ENCODE measurements at places on chromosomes 1 and 21.

DNA sequence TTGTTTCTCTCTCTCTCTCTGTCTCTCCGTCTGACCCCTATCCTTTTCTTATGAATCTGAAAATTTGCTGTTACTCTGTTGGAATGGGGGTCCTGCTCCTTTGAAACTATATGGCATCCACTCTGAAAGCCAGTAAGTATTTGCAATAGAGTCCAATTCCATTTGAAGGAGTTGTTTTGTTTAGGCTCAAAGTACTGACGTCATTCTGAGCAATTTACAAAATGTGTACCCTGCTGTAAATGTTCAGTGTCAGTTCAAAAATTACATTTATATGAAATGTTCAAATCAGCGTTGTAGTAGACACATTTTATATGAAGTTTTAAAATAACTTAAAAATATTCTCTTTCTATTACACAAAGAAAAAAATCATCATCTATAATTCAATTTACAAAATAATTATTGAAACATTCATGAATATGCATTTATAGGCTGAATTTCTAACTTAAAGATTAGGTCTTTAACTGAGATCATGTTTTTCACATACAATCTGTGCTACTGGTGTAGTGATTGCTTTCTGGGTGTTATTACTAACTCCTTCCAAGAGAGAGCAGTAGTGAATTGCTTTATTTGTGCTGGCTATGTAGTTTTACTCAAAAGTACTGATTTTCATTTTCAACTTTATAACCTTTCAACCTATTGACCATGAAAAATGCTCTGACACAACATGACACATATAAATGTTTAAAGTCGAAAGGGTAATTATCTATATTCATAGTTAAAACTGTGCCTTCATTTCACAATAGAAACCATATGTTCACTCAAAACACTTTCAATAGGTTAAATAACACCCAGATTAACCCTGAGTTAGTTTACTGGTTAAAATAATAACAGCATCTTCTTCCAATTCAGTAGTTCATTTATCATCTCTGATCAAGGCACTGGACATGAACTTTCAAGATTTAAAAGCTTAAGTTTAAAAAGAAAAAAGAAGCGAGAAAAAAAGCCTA, 253.1 kb upstream of the ADGRL4 start:
- peak; percentile 12 for DNase-seq

DNA sequence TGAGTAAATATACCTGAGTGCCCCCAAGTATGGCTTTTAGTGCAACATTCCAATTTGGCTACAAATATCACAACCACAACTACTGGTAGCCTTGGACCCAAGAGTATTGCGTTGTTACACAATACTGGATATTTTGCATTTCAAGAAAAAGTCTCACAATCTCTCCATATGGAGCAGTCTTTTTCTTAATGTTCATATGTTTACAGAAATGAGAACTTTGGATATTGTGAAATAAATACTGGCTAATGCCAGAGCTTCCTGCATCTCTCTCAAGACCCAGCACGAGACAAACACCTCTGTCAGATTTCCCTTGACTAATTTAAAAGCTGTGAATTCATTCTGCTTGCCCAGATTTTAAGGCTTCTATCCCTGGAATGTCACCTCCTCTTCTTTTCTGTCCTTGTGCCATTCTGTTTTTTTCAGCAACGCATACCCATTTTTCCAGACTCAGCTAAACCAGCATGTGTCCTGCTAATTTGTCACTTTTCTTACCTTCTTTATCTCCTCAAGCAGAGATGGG, 136.2 kb upstream of the BACE2 start:
- DNase-seq, result no peak

DNA sequence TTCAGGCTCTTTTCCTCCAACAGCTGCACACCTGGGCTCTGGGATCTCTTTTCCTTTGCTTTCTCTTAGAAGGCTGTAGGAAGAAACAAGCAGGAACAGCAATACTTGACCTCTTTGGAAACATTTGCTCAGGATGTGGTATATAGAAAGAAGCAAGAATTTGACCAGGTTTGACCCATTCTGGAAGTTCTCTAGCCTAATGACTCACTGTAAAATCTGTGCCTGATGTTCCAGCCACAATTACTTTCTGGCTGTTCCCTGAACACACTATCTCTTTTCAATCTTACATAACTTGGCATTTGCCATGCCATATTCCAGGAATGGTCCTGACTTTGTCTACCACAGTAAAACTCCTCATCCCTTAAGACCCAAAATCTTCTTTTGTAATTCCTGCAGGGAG, 419.9 kb upstream of the DAB1 start:
- DNase-seq, result no peak

GRCh38 chr1:107389410-107390396, 248.9 kb downstream of the NTNG1 start:
- DNase-seq, result no peak

GRCh38 chr1:109909561-109909960, 1.1 kb upstream of the CSF1 start:
- DNase-seq, result no peak

DNA sequence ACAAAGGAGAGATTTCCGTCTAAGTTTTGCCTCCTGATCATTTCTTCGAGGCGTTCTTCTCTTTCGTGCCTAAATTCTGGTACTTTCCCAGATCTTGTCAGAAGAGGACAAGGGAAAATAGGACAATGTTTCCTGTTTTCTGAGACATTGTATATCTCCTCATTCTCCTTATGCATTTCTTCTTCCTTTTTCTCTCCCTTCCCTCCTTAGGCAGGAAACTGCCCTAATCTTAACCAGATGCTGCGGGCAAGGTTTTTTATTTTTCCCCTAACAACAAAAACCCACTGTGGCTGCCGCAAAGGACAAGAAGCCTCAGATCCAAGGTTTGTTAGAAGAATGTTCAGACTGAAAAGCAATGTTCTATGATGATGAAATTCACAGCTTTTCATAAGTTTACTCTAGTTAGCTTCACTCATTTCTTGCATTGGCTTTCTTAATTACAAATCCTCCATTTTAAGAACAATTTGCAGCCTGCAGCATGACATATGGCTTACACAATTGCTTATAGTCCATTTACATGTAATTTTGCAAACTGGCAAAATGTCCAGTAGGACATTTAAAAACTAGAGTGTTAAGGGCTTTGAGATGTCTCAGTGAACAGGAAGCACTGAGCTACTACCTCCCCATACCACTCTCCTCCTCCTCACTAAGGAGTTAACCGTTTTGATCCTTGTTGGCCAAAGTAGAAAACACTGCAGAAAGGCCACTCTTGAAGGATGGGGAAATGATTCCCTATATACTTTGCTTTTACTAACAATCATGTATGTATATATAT, 624 bp downstream of the CTSK start:
- peak; percentile 14 for DNase-seq

GRCh38 chr1:242242983-242243382, 244.1 kb upstream of the MAP1LC3C start:
- no peak for DNase-seq

DNA sequence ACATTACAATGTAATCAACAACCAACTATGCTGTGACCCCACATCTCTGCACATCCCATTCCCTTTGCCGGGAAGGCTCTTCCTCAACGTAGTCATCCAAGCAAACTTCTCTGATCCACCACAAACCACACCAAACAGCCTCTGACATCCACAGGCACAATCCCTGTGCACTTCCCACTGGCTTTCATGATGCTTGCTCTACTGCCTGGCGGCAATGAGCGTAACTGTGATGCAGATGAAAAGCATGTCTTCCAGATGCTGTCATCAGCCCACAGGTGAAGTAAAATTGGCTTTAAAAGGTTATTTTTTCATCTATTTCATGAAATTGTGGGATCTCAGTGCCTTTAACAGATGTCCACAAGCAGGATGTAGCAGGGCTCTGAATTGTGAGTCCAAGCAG, 635.2 kb downstream of the SMYD3 start:
- no peak for DNase-seq

DNA sequence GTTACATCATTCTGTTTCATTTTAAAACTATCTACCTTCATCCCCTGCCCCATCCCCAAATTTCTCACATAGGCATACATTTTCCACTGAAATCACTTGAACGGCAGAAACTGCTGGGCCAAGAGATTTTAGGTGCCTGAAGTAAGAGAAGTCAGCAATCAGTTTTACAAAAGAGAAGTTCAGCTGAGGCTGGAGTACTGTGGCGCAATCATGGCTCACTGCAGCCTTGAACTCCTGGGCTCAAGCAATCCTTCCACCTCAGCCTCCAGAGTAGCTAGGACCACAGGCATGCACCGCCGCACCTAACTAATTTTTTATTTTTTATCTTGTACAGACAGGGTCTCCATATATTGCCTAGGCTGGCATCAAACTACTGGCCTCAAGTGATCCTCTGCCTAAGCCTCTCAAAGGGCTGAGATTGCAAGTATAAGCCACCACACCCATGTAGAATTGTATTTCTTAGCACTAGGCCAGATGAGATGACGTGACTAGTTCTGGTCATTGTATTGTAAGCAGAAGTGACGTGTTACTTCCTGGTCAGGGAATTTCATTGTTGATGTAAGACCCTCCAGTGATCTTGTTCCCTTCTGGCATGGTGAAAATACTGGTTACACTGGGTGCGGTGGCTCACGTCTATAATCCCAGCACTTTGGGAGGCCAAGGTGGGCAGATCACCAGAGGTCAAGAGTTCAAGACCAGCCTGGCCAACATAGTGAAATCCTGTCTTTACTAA, 7.1 kb downstream of the BECN2 start:
- no peak for DNase-seq

- peak; percentile 57 for DNase-seq
Measured at GRCh38 chr1:214123061-214123784, 135.4 kb downstream of the PROX1 start.

- DNase-seq, result no peak
Measured at GRCh38 chr1:53308506-53308905, 19.4 kb downstream of the LRP8 start.

- DNase-seq, result peak; percentile 90
Measured at GRCh38 chr1:13730751-13731482, 30.9 kb downstream of the PRDM2 start.

DNA sequence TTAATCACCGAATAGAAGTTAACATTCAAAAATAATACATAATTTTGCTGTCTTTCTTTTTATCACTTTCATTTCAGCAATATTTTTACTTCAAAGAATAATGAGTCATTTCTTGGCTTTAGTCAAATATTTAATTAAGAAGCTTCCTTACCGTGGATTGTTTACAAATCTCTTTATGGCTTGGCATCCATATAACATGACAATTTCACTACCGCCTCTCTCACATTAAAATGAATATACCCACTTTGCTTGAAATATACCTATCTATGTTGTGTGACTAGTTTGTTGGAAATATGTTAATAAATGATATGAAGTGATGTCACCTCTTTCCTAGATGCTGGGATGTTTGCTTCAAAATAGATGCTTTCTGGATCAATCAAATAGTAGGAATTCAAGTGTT, 1203.9 kb downstream of the AMY1C start:
- DNase-seq, result no peak

GRCh38 chr1:85462931-85463649, 1.9 kb downstream of the DDAH1 start:
- DNase-seq, result no peak

DNA sequence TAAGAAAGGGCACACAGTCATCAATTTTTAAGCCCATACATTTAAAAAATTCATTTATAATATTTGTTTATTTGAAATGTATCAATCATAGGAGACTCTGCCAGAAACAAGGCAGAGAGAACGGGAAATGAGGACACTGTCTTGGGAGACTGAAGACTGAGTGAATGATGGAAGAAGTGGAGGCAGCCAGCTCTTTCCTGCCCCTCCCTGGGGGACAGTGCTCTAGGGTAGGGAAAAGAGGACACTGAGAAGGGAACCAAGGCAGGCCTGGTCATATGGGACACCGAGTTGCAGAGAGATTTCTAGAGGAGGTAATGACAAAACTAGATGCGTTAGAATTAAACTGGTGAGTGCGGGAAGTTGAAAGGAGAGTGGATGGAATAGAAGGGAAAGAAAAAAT, 31.6 kb downstream of the EEIG2 start:
- no peak for DNase-seq

DNA sequence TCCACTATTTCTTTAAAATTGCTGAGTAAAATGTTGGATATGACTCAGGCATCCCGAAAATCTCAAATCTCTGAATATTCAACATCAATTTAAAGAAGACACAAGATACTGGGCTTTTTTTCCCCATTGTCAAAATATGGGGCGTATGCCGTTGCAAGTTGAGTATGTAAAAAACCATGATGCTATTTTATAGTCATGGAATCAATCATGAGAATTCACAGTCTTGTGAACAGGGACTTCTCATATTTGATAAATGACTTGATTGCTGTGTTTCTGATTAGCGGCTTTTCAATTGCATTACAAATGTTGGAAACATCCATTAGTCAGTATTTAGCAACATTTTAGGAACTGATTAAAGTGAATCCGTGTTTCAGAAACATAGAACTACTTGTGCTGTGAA, 45.3 kb downstream of the SETD4 start:
- DNase-seq, result no peak

DNA sequence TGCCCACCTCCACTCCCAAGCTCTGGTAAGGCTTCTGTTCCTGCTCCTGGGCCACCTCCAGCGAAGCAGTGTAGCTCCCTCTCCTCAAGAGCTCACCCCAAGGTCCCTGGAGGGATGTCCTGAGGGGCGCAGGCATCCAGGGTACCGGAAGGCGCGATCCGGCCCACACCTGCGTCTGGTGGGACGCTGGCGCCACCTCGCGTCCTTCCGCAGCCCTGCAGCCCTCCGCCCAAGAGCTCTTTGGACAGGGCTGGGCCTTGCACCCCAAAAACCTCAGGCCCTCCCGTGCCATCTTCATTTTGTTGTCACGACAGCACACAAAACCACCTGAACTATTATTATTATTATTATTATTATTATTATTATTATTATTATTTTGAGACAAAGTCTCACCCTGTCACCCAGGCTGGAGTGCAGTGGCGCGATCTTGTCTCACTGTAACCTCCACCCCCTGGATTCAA, 49.2 kb upstream of the PAX7 start:
- DNase-seq, result peak; percentile 40

- no peak for DNase-seq
Measured at GRCh38 chr1:17259233-17259873, 10.5 kb downstream of the PADI3 start.

DNA sequence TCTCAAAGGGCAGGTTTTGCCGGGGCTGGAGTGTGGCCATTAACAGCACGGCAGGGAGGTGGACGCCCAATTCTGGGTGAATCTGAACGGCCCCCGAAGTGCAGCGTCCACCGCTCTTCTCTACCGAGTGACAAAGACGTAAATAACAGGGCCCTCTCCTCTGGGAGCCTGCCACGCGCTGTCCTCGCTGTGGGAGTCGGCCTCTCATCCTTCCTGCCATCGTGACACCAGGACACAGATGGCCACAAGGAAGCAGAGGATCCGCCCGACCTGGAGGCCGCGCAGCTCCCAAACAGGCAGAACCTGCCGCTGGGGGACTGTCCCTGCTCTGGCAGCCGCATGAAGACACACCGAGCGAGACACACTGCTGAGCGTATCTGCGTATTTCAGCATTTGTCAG, 12.1 kb upstream of the CDK11B start:
- DNase-seq, result no peak

GRCh38 chr1:230113593-230114236, 46.7 kb downstream of the GALNT2 start:
- DNase-seq, result no peak

- no peak for DNase-seq
Measured at GRCh38 chr21:38683222-38683621, 122.5 kb upstream of the ETS2 start.

Measured in common myeloid progenitor, CD34-positive (primary cell).